Tracheal epithelial cell (primary cell): ENCODE measurements at places on chromosomes 5 and 9. TPM values are rescaled to one million over a fixed set of nuclear protein-coding genes. Genes with fewer than 3 reads are reported as not detected.

Gene IFNA2
- total RNA-seq: not detected in 2 replicates

Gene POU5F2
- total RNA-seq: under 0.01 and 0.43 TPM in 2 replicates

Gene GRIN3A
- total RNA-seq: not detected in 2 replicates

Gene C9
- total RNA-seq: not detected in 2 replicates

Gene SLC24A2
- total RNA-seq: not detected in 2 replicates

Gene MEGF10
- total RNA-seq: under 0.01 TPM in 2 replicates

Gene PCDHGA4
- 0.24 TPM in 1 of 2 replicates, not detected in the other for total RNA-seq
